ENCODE measurements at places on chromosomes 16 and 17. TPM values are rescaled to one million over a fixed set of nuclear protein-coding genes. Genes with fewer than 3 reads are reported as not detected.
A peak's percentile ranks its signal among the peaks of the same experiment; 100 is the strongest.

The ITGAD gene
- total RNA-seq = not detected

The KRTAP4-5 gene
- total RNA-seq = not detected

The TBC1D3L gene
- 9.8 TPM for total RNA-seq

The TBC1D28 gene
- total RNA-seq = not detected

The WNT9B gene
- 2.0 TPM for total RNA-seq

The RNF112 gene
- total RNA-seq = 0.96 TPM

The SEPTIN1 gene
- 1.3 TPM for total RNA-seq

The HOXB7 gene
- 4.3 TPM for total RNA-seq

The PIK3R5 gene
- total RNA-seq = 12.3 TPM

The CACNG1 gene
- total RNA-seq = not detected

DNA sequence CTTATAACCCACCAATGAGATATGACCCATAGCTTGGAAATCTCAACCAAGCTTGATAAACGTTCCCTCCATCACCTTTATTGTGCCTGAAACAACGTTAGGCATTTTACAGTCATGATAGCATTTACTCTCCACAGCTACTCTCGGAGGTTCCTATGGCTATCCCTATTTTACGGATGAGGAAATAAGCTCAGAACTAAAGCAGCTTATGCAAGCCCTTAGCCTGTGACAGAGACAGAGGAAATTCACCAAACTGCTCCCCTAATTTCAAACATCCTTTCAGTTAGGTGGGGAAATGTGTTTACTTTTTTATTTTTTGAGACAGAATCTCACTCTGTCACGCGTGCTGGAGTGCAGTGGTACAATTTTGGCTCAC, 18.7 kb downstream of the DCUN1D3 start:
- no peak for DNase-seq

DNA sequence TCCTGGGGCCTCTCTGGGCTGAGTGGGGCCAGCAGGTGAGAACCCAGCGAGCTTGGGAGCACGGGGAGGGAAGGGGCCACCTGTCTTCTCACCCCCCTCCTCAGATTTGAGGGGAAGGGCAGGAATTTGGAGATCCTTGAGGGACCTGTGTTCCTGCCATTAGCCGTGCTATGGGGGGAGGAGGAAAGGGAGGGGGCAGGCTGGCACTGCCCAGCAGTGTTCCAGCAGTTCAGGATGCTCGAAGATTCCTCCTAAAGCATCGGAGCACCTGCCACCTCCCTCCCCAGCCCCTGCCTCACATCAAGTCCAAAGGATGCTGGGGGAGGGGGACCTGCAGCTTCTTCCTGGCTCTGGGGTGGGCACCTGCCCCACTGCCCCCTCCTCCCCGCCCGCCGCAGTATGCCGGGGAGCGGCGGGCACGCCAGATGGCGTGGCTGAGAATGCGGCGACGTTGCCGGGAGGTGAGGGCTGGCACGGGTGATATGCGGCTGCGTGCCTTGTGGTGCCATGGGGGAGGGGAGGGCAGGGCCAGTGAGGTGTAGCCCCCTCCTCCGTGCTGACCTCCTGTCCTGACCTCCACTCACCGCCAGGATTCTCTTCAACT, 4.7 kb upstream of the NEUROD2 start:
- no peak for DNase-seq

DNA sequence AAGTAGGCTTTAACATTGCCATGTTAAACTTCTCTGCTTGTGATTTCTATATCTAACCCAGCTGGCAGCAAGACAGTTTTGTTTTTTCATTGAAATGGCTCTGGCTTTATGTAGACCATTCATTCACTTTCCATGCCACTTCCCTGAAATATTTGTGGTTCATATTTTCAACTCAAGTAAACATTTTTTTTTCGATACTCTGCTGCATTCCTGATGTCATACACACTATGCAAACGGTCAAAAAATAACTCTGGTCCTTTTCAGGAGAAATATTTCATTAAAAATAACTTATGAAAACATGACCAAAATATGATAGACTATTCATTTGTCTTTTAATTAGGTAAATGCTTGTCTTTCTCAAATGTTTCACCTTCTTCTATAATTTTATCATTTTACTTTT, 116.3 kb downstream of the USP22 start:
- no peak for DNase-seq

DNA sequence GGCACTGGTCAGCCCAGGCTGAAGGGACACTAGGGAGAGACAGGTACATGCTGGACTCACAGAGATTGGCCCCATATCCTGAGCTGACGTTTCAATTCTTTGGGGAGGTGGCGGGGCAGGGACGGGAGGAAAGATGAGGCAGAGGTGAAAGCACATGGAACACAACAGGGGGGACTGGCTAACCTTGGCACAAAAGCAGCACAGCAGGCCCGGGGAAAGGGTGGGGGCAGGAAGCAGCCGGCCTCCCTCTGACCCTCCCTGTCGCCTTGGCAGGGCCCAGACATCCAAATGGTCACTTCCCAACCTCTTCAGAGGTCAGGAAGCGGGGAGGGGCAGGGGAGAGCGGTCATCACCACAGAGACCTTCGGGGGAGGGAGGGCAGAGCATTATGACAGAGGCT, 6.6 kb downstream of the VAT1 start:
- no peak for DNase-seq

DNA sequence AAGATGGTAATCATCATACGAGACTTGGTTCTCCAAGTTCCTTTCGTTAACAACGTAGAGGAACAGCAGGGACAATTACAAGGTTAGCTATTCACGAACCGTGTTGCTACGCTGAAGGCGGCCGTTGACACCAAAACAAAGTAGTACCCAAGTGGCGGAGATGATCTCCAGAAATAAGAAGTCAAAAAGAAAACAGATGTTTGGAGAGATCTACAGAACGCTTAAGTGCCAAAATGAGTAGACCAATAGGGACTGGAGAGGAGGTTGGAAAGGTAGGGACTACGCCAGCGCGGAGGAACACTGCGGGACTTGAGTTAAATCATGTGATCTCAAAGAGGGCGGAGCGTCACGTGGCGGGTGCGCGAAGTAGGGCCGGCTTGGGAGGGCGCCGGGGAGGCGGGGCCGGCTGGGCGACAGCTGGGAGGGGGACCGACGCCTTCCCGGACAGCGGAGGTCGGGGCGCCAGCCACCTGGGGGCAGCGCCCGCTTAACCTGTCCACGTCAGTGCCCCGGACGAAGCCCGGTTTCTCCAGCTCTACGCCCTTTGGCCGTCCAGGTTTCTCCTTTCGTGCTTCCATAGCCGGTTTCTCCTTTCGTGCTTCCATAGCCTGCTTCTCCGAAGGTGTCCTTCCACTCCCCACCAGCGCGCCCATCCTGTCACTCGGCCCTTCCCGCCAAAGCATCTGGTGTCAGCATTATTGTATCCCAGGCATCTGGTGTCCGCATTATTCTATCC, 636 bp upstream of the GABARAP start:
- peak; percentile 94 for DNase-seq

DNA sequence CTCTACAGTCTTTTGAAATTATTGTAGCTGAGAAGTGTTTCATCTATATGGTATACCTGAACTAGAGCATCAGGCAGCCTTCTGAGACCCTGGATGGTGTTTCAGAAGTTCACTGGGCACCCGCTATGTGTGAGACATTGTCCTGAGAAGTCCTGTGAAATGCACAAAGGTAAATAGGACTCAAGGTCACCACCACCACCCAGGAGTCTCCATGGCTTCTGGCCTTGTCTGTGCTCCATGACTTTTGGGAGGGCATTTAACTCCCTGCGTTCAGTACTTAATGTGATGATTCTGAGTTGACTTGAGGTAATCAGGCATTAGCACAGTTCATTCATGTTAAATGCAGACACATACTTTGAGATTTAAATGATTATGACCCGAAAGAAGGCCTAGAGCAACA, 1.1 kb downstream of the MLYCD start:
- no peak for DNase-seq

- peak; percentile 70 for DNase-seq
Measured at GRCh38 chr16:88527186-88527936, 42.8 kb upstream of the ZC3H18 start.

DNA sequence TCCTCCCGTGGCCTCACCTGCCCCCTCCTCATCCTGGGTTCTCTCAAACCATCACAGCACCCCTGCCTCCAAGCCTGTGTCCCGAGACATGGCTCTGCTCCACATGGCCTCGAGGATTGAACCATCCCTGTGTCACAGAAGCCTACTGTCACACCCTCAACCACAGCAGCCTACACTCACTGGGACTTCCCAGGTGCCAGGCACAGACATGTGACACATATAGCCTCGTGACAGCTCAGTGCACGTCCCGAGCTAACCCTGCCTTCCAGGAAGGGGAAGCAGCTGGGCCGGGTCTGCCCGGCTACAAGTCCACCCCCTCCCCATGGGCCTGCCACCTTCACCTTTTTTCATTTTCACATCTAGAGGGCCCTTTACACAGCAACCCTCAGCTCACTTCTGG, 238.3 kb downstream of the CPPED1 start:
- DNase-seq = no peak

- DNase-seq = no peak
Measured at GRCh38 chr16:11650641-11651591, 17.3 kb upstream of the SNN start.

- no peak for DNase-seq
Measured at GRCh38 chr17:10216213-10216938, 18.0 kb upstream of the GAS7 start.

DNA sequence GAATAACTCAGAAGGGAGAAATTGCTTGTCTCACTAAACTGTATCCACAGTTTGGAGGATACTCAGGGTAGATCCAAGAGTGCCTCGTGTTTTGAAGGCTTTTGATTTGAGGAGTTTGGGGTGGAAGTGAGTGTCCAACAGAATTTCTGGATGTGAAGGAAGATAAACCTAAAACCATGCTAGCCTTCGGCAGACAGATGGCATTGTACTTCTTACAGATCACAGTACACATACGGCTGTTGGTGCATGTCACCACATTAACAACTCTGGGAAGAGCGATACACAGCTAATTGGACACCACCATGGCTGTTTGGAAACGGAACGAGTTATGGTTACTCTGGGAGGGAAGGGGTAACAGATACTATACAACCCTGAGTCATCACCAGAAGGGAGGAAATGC, 420.4 kb downstream of the GRIN2A start:
- no peak for DNase-seq

- DNase-seq = no peak
Measured at GRCh38 chr16:72637306-72637705, 410.6 kb downstream of the ZFHX3 start.

DNA sequence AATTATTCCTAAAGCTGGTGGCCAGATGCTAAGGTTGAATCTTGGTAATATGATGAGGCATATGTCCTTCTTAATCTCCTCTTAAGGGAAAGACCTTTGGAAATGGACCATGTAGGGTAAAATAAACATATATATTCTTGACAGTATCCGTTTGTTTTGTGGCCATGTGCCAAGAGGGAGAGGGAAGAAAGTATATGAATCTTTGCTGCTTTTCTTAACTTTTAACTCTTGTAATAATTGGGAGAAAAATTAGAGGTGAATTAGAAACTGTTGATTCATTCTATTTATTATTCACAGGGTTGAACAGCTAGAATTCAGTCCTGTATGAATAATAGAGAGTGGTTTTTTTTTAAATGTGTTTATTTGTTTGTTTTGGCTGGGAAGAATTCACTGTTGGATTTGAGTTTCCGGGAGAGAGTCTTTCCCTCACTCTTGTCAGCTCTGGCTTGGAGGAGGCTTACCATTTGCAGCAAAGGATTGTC, 31.6 kb downstream of the AATF start:
- DNase-seq = no peak

GRCh38 chr17:6160911-6161855, 91.0 kb downstream of the WSCD1 start:
- no peak for DNase-seq

GRCh38 chr17:8708025-8708461, 36.6 kb downstream of the CCDC42 start:
- DNase-seq = no peak

GRCh38 chr17:79515646-79516571, 94.9 kb downstream of the RBFOX3 start:
- DNase-seq = no peak

GRCh38 chr16:23505180-23505665, 5.1 kb downstream of the GGA2 start:
- DNase-seq = no peak

DNA sequence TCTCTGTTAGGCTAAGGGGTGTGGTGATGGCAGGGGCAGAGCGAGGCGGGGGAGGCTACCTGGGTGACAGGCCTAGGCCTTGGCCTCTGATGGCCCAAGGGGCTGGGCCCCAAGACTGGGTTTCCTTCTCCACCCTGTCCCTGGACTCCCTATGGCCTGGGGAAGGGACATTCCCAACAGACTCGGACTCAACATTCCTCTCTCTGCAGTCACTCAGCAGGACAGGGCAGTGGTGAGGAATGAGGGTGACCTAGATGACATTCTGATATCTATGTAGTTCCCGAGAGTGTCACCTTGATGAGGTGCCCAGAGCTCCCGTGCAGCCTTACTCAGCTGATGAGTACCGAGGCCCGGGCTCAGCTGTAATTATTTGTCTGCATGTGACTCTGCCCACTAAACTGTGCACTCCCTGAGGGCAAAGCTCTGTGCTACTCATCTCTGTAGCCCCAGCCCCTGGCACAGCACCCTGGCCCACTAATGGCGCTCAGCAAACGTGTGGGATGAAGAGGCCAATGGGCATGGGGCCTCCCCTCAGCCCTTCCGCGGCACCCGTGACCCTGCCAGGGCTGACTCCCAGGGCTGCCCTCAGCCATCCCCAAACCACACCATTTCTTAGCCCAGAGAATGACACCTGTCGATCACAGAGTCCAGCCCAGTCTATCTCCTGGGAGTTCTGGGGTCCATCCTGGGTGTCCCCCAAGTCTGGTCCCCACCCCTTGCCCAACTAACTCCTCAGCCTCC, 2.2 kb downstream of the PLCD3 start:
- DNase-seq = no peak

Data from breast epithelium (tissue), 4 donors.